AG09309 (cell line): ENCODE measurements at places on chromosomes 11 and 22.

GRCh38 chr11:129864811-129865210 is 30.6 kb downstream of the NFRKB start:
- DNase-seq = no peak

- no peak for DNase-seq
These were observed 66.9 kb downstream of the LRRC4C start for GRCh38 chr11:41392596-41392995.

DNA sequence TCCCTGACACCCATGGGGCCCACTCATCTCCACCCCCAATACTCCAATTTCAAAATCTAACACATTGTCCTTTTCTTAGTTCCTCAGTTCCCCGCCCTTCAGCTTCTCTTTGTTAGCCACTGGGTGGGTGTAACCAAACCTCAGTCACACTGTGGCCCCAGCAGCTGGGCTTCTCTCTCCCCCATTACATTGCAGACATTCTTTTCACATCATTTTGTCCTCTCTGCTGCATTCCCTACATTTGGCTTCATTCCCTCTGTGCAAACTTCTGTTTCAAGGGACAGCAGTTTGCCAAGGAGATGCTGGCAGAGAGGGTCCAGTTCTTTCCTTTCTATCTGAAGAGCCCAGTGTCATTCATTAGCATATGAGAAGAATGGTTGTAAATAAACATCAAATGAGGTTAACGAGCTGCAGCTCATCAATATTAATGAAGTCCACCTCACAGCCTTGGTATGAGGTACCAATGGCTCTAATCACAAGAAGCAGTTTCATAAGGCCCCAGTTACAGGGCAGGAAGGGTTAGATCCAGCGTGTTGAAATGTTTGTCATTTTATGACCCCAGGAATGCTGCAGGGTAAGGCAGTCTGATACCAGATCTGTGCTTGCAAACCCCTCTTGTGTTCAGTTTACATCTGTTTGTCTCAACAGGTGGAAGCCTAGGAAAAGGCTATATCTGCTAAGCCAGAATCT is 72.3 kb downstream of the ARFGAP2 start:
- DNase-seq = no peak

DNA sequence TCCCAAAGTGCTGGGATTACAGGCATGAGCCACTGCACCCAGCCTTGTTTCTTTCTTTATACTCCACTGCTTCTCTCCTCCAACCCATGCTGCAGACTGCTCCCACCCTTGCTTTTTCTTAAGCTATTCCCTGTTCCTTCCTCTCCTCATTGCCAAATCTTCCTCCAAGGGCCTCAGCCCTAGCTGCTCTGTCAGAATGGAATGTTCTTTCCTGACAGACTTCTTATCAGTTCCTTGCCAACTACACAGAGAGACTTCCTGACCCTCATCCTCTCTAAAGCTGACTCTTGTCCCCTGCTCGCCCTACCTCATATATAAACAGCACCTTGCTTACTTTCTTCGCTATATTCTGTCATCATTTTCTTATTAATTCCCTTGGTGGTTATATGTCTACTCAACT is 16.9 kb upstream of the PIK3C2A start:
- no peak for DNase-seq

DNA sequence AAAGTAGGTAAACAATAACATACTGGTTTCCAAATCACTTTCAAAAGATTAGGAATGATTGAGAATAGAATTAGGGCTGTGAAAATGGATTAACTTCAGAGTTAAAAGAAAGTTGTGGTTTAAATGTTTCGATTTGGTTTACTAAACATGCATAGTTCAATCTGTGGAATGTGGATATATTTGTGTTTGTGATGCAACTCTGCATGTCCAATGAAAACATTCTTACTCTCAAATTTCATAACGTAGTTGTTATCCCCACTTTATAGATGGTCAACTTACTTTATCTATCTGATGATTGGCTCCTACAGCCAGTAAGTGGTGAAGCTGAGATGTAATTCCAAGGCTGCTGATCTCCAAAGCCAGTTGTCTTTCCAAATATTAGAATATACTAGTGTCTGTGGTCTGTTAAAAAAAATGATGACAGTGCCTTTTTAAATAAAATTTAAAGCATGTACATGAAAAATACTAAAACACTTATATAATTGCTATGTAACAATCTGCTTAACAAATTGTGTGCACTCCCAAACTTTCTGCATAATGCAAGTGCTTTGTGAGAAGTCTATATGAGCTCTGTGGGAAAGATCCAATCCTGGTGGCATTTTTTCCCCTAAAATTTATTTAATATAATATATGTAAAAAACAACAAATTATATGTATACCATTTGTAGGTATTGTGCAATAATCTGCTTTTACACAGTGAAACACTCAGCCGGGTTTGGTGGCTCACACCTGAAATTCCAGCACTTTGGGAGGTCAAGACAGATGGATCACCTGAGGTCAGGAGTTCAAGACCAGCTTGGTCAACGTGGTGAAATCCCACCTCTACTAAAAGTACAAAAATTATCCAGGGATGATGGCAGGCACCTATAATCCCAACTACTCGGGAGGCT is 9.7 kb upstream of the SIK3 start:
- DNase-seq = no peak

GRCh38 chr22:25760848-25761595 is 19.0 kb downstream of the MYO18B start:
- DNase-seq = no peak

DNA sequence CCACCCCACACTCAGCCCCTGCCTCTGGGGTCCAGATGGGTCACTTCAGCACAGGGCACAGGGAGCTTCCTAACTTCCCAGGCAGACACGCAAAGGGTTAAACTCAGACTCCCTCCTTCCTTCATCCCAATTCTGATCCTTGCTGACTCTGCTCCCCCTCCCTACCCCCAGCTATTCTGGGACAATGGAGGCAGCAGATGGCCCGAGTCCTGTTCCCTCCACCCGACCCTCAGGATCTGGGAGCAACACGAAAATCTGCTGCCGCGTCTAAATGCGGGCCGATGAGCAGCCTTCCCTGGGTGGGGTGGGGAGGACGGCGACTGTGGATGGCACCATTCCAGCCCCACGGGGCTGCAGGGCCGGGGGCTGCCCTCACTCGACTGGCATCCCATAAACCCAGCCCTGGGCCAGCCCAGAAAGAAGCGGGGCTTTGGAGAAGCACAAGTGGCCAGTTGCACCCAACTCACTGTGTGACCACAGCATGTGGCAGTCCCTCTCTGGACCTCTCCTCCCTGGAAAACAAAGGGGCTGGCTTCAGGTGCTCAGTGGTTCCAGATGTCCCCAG is 18.7 kb downstream of the MFNG start:
- no peak for DNase-seq

DNA sequence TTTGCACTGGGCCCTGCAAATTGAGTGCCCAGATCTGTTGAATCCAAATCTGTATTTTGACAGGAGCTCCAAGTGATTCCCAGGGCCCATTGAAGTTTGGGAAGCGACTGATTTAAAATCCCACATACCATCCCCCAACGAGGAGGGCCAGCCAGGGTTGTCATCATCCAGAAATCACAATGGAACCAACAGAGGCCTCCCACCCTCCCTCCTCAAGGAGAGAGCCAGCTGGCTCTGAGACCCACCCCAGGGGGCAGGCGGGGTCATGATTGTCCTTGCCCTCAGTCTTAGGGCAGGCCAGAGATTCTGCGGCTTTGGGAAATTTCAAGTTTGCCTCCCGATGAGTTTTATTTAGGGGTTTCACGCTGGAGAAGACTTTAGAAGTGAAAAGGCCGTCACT is 358.2 kb downstream of the MN1 start:
- no peak for DNase-seq

GRCh38 chr11:81647374-81647773 is 1086.3 kb downstream of the FAM181B start:
- no peak for DNase-seq

DNA sequence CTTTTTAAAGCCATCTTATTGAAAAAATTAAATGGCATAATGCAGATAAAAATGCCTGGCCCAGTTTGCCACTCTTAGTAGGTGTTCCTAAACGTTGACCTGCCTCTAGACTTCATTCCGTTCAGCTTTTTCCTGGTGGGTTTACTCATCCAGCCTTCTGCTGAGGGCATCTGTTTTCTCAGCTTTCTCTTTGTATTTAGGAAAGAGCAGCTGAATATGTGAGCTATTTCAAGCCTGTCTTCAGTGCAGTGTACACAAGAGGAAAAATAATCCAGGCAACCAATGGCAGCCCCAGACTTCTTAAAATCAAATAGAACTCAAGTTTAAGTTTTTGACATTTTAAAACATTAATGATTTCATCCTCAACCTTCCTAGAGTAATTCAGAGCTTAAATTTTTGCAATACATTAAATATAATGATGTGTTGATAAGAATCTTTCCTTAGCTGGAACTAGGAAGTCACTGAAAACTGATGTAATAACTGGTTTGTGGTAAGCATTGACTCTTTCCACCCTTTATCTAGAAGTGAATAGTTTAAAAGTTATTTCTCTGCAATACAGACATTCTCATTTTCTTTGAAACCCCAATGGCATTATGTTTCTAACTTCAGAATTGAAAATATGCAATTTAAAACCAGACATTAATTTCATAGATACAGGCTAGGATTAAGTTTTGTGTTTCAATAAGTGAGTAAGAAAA is 165.4 kb downstream of the AASDHPPT start:
- no peak for DNase-seq

DNA sequence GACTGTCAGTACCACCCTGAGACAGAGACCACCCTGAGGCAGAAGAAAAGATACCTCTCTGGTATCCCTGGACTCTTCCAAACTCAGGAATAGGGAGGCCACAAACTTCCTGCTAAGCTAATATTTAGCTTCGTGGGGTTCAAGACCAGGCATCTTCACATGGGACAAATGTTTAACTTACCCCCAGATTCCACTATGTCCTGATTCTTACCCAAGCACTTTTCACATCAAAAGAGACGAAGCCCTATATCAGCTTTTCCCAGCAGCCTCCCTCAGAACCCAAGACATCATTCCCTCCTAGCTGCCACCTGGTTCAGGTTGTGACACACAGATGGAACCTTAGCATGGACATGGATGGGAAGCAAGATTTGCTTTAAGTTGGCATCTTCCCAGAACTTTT is 32.1 kb downstream of the SMC1B start:
- no peak for DNase-seq

DNA sequence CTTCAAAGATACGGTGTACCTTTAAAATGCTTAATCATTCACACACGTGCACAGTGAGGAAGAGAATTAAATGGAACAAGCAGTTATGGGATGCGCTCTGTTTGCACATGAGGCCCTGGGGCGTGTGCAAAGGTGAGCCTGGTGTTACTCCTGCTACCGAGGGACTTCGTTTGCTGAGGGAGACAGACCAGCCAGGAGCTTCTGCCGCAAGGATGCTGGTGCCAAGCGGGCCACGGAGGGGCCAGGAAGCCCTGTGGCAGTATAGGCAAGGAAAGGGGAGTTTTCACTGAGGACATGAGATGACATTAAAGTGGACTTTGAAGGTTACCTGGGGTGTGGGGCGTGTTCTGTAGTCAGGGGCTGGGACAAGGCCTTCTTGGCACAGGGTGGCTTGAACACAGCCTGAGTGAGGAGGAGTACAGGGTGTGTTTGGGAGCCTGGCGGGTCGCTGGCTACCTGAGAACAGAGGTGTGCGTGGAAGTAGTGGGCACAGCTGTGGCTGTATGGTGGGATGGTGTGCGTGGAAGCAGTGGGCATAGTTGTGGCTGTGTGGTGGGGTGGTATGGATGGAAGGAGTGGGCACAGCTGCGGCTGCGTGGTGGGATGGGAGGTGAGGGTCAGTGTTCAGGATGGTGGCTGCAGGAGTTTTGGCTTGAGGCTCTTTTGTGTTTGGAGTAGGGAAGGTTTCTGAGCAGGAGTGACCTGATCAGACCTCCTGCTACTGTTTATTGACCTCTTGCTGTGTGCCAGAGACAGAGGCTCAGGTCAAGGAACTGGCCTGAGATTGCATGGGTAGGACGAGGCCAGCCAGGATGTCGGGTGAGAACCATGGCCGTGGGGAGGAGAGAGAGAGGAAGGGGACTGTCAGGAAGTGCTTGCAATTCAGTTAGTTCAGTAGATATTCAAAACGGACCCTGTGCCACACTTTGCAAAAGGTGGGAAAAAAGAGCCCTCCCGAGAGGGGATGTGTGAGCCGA is 13.7 kb downstream of the TBC1D22A start:
- DNase-seq = no peak

- no peak for DNase-seq
These were observed 17.4 kb downstream of the BMAL1 start for GRCh38 chr11:13294771-13295579.

- no peak for DNase-seq
These were observed 10.6 kb downstream of the SPTBN2 start for GRCh38 chr11:66718320-66718971.

GRCh38 chr11:81059356-81059755 is 1618.5 kb upstream of the TENM4 start:
- DNase-seq = no peak

DNA sequence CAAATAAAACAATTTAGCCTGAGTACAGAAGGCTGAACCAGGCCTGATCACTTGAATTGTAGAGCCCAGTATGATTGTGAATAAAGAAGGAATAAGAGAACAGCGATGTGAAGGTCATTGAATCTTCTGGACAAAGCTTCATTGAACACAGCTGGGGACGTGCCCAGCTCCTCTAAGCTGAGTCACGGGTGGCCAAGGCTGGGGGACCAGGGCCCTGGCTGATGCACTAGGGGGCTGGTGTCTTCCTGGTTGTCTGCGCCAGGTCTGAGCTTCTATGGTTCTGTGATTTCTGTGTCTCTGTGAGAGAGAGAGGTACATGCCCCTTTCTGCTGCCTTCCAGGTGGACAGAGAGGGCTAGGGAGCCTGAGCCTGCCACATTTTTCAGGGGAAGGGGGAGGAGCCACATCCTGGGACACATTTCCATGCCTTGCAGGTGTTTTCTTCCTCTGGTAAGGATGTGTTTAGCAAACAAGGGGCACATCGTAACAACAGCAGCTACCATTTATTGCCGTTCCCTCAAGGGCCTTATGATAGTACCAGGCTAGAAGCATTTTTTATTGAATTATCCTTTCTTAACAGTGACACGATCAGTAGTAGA is 135.7 kb downstream of the C11orf91 start:
- no peak for DNase-seq

DNA sequence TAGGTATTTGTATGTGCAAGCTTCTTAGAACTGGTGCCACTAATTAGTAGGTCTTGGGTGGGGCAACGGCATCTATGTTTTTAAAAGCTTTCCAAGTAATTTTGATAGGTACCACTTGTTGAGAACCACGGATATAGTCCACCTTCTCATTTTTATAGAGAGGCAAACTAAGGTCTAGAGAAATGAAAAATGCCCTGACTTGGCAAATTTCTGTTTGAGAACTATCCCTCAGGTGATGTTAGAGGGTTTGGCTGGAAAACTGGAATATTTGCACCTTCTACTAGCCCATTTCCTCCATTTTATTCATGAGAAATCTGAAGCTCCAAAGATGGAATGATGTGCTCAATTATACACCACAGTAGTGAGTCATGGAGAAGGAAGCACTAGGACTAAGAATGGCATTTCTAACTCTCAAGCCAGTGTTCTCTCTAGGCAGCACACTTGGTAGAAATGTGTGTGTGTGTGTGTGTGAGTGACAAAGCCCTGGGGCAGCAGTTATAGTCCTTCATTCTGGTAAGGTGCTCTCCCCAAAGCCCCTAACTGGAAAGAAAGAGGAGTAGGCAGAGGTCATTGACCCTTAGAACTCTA is 1.8 kb upstream of the TMEM86A start:
- no peak for DNase-seq
